CD4-positive, alpha-beta T cell treated with Interleukin-12 subunit alpha and Interleukin-12 subunit beta, for 1 hour (primary cell): ENCODE measurements at places on chromosomes 16 and 17.

DNA sequence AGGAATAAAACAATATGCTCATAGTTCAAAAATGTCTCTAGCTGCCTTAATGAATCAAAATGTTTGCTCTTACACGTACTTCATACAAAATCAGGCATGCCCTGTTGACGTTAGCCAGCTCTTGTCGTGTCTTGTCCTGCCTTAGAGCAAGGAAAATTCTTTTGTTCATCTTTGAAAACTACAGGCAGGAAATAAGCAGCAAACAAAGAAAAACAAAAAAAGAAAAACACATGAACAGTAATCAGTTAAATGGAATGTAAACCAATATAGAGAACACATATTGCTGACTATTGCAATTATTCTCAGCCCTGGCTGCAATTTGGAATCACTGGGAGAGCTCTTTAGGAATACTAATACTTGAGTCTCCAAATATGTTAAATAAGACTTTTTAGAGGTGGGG, 1.7 kb downstream of the CAPNS2 start:
- DNase-seq: no peak

DNA sequence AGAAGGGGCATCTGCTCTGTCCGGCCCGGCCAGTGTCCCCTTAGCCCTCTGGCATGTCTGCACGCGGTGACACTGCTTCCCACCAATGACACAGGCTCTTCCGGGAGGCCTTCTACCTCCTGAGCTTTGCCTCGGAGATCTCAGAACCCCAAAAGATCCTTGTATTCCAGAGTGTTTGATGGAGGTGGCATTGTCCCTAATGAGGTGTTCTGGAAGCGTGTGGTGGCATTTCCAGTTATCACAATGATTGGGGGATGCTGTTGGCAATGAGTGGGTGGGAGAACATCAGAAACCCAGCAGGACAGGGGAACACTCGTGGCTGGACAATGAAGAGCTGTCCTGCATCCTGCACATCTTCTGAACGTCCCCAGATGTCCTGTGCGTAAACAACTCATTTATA, 198.0 kb downstream of the XYLT1 start:
- DNase-seq: no peak

- no peak for DNase-seq
Observed at GRCh38 chr17:8885967-8886684, 18.7 kb upstream of the PIK3R6 start.

GRCh38 chr16:31329671-31330552, 25.1 kb upstream of the ITGAX start:
- DNase-seq: no peak

DNA sequence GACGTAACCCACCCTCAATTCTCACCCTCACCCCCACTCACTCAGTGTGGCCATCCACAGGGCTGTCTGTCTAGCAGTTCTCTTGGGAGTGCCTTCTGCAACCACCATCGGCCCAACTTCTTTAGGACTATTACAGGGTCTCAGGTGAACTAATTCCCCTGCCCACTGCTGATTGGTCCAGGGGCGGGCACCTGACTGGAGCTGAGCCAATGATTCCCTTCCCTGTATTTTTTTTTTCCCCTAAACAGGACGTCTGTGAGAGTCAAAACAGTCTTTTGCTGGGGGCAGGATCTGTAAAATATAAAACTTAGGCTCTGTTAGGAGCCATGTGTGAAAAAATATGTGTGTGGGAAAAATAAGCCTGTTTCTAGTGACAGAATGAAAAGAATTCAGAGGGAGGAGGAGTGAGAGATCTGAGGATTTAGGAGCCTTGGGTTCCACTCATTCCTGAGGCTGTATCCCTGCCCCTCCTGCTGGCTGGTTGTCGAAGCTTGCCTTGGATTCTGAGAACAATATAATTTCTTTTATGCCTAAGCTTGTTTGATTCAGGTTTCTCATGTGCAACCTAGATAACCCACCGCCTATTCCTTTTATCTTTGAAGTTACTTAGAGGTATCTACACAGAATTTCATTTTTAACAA, 115.0 kb downstream of the SPACA3 start:
- DNase-seq: no peak

- DNase-seq: no peak
Observed at GRCh38 chr17:2801841-2802240, 5.6 kb downstream of the RAP1GAP2 start.

- no peak for DNase-seq
Observed at GRCh38 chr16:6558661-6559060, 774.0 kb upstream of the RBFOX1 start.

- DNase-seq: no peak
Observed at GRCh38 chr16:89538286-89538685, 22.2 kb upstream of the RPL13 start.

GRCh38 chr17:63984651-63985386, 12.1 kb upstream of the SCN4A start:
- DNase-seq: peak; percentile 78

DNA sequence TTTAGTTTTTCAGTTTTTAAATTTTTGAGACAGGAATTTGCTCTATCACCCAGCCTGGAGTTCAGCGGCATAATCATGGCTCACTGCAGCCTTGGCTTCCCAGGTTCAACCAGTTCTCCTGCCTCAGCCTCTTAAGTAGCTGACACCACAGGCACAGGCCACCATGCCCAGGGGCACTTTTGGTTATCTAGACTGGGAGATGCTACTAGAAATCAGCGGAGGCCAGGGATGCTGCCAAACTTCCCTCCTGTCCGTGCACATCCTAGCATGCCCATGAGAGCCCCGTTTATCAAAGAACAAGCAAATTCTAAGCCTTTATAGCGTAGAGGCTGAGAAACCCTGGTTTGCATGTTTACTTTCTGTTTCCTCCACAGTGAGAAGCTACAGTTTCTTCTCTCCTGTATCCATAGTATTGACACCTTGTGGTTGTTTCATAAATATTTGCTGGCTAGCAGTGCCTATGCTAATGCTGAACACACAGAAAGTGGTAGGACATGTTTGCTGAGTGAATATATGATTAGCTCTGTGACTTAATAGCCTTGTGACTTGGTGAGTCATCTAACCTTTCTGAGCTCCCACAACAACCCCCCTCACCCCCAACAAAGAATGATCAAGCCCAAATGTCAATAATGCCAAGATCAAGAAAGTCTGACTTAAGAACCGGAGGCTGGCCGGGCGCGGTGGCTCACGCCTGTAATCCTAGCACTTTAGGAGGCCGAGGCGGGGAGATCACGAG, 39.2 kb upstream of the MAF start:
- peak; percentile 19 for DNase-seq

- no peak for DNase-seq
Observed at GRCh38 chr17:35795871-35796265, 427 bp upstream of the MMP28 start.

GRCh38 chr16:3095869-3096268, 3.2 kb downstream of the ZSCAN10 start:
- peak; percentile 83 for DNase-seq

DNA sequence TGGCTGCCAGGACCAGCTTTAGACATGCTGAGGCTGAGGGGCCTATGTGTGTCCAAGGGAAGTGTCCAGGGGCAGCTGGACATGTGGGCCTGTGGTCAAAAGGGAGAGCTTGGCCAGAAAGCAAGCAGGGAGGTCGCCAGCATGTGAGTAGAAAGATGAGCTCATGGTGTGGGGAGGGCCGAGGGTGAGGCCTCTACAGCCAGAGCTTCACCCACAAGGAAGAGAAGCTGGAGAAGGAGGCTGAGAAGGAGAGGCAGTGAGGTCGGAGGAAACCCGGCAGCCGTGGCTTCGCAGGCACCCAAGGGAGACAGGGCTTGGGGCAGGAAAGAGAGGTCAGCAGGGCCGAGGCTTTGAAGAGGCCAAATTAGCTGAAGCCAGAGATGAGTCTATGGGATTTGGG, 4.0 kb upstream of the HSD11B2 start:
- no peak for DNase-seq

DNA sequence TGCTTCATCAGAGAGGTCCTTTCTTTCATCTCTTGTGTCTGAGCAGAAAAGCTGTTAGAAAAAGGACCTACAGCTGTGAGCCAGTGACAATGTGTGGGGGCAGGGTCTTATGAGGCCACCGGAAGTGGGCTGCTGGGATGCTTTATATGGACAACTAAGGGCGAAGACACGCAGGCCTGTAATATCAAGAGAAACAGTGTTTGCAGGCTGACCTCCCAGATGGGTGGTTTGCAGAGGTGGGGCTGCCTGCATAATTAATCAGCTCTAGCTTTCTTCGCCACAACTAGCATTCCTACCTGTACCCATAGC, 30.4 kb upstream of the SALL1 start:
- no peak for DNase-seq

GRCh38 chr16:16857603-16858283, 478.8 kb downstream of the NPIPA7 start:
- DNase-seq: no peak

DNA sequence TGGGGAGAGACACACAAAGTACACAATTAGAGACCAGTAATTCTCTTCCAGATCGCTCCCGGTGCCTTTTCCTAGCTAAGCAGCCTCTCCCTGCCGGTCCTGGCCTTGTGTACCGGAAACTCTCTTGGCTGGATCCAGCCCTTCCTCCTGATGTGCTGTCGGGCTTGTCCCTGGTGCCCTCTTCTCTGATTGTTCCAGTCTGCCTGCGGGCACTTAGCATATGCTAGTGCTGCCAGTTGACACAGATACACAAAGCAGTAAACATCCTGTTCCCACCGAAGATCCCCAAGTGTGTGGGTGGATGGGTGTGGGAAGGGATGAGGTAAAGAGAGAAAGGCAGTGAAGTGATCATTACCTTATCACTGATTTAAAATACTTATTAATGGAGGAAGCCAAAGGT, 9.7 kb downstream of the HS3ST3B1 start:
- no peak for DNase-seq

DNA sequence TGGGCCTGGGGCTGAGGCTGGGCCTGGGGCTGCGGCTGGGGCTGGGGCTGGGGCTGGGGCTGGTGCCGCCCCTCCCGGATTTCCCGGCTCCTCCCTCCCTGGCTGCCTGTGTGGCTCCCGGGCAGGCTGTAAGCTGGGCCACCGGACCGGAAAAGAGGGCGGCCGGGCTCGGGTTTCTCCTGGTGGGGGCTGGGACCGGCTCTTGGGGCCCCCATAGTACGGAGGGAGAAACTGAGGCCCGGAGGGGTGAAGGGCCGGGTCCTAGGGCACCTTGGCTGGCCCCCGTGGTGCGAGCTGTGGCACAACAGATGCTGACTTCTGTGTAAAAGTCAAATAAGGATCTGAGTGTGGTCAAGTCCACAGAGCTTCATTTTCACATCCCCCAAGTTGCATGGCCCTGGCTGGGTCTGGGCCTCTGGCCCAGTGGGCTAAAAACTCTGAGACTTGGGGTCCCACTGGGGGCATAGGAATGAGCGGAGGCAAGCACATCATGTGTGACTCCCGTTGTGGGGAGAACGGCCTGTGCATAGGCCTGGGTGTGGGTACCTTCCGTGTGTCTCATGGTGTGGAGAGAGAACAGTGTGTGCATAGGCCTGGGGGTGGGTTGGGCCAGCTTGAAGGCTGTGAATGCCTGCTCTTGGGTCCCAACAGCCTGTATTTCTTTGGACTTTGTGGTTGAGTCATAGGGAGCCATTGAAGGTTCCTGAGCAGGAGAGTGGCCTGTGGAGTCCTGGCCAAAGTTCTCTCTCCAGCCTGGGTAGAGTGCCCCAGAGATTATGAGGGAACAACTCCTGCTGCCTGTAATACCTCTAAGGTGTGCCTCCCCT, 123.9 kb upstream of the CIBAR2 start:
- DNase-seq: no peak

DNA sequence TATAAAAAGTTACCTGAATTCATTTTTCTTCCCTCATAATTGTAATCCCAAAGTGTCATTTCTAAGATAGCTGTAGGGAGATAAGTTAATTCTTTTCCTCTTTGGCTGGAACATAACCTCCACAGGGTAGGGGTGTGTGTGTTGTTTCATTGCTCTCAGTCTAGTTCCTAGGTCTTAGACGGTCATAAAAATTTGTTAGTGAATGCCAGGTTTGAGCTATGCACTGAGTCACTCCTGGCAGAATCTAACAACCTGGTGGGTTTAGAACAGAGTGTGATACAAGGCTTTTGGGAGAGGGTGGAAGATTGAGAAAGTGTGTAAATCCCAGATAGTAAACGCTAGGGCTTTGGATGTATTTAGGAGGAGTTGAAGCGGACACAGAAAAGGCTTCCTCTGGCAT, 894 bp upstream of the PHKG2 start:
- DNase-seq: no peak

DNA sequence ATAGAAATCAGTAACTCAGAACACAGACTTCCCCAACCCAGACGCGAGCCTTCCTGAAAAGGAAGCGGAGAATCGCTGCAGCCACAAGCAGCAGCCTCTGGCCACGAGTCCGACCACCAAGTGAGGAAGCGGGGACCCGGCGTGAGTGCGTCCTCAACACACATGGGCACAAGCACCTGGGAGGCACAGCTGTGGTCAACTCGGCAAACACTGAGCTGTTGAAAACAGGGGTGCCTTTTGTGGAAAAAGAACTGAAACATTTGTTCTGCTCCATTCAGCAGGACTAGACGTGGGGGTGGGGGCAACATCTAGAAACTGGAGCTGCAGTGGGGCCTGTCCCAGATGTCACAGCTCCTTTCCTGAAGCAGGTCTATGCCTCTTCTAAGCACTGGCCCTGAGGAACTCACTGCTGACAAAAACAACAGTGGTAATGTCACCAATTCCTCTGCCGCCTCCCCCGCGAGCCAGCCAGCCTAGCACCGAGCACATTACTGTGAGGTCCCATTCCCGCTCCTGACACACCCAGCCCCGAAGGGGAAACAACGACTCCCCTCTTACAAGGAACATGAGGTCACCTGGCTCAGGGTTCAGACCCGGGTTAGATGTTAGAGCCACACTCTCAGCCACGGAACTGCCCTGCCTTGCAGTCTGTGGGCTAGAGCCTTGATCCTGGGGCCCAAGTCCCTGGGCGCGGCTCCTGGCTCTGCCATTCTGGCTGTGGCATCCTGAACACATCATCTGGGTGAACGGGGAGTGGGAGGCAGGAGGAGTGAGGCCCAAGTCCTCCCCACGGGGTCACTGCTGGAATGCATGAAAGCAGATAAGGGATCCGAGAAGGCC, 29.0 kb downstream of the KDM8 start:
- no peak for DNase-seq

DNA sequence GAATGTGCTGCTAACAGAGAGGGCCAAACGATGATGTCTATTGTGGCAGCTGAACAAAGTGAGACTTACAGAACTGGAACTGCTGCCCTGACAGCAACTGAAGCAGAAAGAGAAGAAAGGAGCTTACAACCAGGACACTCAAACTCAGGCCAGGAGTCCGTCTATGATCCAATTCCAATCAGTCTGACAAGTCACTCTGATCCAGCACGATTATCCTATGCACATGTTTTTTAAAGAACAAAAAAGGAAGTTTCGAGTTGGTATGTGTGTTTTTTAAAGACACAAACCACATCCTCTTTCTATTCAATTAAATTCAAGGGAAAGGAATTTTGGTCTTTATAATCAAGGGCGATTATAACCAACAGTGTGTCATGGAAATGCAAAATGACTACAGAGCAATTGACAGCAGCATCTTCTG, 42.4 kb upstream of the MTMR4 start:
- DNase-seq: no peak

- DNase-seq: no peak
Observed at GRCh38 chr17:11490171-11490755, 108.0 kb upstream of the DNAH9 start.

- DNase-seq: no peak
Observed at GRCh38 chr17:5485270-5486205, at the start of gene DERL2. Gene DERL2 (minus strand): TSS chr17:5486178. CDS start chr17:5486161, 17 bp downstream.

GRCh38 chr17:48259694-48260291, 152.2 kb downstream of the SNX11 start:
- no peak for DNase-seq
